SHP77 treated with DMSO at 0.1 percent for 48 hours (cell line): ENCODE measurements at places on chromosomes 12 and 14.

DNA sequence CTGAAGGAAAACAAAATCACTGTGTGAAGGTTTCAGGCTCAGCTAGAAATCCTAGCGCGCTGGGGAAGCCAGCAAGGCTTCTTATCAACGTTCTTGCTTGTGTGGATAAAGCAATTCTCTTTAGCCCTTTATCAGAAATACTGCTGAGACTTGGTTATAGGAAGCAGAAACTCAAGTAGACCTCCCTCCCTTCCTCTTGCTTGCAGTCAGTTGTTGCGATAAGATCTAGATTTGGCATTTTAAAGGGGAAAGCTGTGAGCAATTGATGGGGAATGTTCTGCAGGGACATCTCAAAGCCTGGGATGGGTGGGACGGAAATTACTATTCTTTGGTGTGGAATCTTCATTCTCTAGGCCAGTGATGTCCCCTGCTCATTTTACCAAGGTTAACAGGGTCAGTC, 76.4 kb upstream of the ANO4 start:
- DNase-seq, result no peak

GRCh38 chr14:99772371-99773283, 20.6 kb upstream of the EML1 start:
- DNase-seq, result no peak

DNA sequence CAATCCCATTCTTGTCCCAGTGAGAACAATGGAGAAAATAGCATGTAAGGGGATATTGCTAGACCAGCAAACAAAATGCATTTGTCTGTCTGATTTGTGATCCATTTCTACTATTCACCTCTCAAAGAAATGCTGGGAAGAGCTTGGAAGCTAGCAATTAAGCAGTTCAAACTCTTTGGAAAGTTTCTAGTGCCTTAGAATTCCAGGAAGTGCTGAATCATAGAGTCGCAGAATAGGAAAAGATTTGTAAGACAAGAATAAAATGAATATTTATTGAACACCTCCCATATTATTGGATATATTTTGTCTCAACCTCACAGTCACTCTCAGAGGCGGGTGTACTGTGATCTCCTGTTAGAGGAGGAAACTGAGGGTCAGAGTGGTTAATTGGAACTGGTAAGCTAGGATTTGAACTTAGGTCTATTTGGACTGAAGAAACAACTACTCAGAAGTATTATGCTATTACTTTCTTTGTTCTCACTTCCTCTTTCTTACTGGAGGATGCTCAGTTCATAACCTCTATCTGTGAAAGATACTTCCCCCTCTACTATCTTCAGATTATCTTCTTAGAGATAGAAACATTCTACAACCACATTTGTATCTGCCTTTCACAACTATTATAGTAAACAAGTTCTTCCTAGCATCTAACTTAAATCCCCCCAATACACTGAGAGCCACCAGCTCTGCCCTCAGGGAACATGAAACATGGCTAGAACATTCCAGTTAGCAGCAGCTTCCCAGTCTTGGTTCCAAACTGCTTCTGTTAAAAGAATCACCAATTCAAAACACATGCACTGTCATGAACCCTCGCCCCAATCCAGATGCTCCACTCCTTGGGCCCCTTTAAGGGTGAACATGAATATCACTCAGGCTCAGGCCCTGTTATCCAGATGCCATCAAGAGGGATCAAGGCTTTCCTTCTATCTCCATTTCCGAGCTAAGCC, 64.2 kb downstream of the DRAM1 start:
- DNase-seq, result no peak

DNA sequence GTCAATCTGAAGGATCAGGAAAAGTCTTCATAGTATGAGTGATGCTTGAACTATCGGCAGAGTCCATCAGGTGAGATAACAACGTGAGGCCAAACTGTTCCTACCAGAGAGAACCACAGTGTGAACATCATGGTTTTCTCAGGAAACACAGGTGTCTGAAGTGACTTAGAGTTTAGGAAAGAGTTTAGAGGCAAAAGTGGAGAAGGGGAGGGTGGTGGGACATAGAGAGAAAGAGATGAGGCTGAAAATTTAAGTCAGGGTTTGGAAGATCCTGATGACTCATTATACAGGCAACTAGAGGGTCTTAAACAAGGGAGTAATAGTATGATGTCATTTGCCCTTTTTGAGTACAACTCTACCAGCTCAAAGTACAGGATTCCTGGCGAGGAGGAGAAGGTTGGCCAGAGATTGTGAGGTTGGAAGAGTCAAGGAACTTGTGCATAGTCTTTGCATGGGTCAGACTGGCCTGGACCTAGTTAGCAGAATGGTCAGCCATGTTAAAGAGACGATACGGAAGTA, 16.0 kb downstream of the CPNE8 start:
- no peak for DNase-seq

- DNase-seq, result no peak
Measured at GRCh38 chr12:1811281-1811947, 9.0 kb upstream of the LRTM2 start.

GRCh38 chr12:24172773-24173066, 223.2 kb upstream of the SOX5 start:
- no peak for DNase-seq

GRCh38 chr12:8584004-8584403, 28.7 kb downstream of the AICDA start:
- no peak for DNase-seq

GRCh38 chr14:61099216-61099835, 118.3 kb downstream of the SLC38A6 start:
- DNase-seq, result no peak

- no peak for DNase-seq
Measured at GRCh38 chr14:94021001-94021400, 5.1 kb upstream of the OTUB2 start.

- no peak for DNase-seq
Measured at GRCh38 chr14:96710060-96710666, 87.0 kb upstream of the VRK1 start.

DNA sequence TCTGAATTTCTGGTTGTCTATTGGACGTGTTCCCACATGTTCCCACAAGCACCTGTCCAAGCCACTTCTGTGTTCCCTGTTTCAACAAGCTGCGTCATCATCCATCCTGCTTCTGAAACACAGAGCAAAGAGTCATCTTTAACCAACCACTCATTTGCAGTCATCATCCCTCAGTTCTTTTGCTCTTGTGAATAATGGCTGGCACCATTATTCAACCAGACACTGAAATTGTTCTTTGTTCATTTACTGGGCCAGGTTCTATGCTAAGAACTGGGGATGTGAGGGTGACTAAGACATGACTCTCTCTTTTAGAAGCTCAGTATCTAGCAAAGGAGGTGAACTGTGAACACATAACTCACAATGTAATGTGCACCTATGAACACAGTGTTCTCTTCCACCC, 40.7 kb upstream of the ANO4 start:
- peak; percentile 88 for DNase-seq

- DNase-seq, result no peak
Measured at GRCh38 chr14:54600717-54601109, 33.8 kb downstream of the SAMD4A start.

DNA sequence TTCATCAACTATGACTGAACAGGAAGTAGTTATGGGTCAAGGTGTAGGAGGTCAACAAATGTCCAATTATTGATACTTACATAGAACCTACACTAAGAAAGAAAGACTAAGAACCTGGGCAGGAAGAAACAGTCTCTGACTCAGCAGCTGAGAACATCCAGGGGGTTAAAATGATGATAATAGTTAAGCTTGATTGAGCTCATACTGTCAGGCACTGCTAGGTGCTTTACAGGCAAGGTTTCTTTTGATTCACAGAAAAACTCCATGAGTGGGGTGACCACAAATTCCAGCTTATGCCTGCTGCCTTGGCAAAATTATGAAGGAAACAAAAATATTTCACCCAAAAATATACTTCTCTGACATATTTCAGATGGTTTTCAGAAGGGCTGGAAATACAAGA, 75.0 kb downstream of the ACADS start:
- DNase-seq, result no peak

- DNase-seq, result no peak
Measured at GRCh38 chr12:92961949-92962348, 32.9 kb upstream of the EEA1 start.

- no peak for DNase-seq
Measured at GRCh38 chr12:5554711-5555110, 122.8 kb downstream of the NTF3 start.

DNA sequence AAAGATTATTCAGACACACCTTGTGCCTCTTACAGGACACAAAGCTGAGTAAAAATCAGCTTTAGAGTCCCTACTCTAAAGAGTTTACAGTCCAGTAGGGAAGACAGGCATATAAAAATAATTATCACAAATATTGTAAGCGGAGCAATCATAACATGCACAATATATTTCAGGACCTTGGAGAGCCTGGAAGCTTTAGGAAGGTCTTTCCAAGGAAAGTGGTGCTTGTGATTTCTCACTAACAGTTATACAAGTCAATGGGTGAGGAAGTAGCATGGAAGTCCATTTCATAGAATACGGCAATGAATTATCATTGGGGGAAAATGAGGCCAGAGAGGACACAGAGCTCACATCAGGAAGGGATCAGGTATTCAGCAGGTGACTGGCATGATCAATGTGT, 268.3 kb downstream of the C12orf50 start:
- no peak for DNase-seq

GRCh38 chr12:55720894-55721444, 776 bp downstream of the RDH5 start:
- no peak for DNase-seq

DNA sequence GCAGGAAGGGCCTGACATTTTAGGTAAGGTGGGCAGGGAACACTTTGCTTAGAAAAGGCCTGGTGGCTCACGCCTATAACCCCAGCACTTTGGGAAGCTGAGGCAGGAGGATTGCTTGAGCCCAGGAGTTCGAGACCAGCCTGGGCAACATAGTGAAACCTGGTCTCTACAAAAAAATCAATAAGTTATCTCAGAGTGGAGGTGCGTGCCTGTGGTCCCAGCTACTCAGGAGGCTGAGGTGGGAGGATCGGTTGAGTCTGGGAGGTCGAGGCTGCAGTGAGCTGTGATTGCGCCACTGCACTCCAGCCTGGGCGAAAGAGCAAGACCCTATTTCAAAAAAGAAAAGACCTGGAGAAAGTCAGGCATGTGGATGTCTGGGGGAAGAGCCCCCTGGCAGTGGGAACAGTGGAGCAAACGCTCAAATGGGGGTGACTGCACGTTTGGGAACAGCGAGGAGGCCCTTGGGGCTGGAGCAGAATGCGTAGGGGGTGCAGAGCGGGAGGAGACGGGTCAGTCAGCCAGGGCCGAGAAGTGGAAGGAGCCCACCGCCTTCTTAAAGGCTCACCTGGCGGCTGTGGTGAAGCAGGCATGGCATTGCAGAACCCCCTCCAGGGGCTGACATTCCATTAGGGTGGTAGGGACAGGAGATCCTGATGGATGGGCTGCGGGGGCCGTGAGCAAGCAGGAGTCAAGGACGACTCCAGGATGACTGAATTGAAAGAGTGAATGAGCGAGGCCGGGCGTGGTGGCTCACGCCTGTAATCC, 6.2 kb upstream of the KIF26A start:
- no peak for DNase-seq

DNA sequence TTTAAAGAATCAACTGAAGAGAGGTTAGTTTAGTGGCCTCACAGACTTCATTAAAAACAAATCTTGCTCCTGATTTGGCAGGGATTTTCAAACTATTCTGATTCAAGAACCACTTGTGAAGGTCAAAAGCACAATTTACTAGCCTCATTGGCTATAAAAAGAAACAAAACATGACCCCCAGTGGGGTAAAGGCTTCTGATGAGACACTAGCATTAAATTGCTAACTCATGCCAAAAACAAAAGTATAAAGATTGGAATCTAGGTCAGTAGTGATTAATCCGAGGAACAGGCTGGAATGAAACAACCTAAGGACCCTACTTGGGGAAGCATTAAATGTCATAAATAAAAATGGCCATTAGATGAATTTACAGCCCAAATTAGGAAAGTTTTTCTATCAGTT, 312.3 kb downstream of the PAWR start:
- DNase-seq, result no peak

DNA sequence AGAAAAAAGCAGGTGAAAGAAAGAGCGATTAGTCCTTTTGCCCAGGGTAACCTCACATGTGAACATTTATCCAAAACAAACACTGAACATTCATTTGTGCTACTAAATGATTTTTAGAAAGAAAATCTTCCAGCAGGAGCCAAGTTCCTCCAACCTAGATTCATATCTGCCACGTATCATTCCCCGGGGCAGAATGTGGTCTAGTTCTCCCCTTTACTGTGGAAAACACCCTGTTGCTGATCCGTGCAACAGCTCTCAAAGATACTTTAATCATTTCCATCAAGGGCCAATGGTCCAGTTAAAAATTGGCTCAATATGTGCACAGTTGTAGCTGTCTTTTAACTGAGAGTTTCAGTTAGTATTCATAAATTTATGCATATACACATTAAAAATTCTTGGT, 479.1 kb downstream of the ATP23 start:
- DNase-seq, result no peak

DNA sequence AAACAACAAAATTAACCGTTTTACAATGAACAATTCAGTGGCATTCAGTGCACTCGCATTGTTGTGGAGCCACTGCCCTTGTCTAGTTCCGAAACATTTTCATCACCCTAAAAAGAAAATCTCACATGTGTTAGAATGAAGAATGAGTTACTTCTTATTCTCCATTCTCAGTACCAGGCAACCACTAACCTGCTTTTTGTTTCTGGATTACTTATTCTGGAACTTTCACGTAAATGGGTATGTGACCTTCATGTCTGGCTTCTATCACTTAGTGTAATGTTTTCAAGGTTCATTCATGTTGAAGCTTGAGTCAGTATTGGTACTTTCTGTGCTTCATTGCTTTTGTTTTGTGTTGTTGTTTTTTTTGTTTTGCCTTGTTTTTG, 15.6 kb downstream of the RCOR1 start:
- no peak for DNase-seq

GRCh38 chr12:133130808-133131128, 341 bp downstream of the ZNF10 start:
- no peak for DNase-seq

DNA sequence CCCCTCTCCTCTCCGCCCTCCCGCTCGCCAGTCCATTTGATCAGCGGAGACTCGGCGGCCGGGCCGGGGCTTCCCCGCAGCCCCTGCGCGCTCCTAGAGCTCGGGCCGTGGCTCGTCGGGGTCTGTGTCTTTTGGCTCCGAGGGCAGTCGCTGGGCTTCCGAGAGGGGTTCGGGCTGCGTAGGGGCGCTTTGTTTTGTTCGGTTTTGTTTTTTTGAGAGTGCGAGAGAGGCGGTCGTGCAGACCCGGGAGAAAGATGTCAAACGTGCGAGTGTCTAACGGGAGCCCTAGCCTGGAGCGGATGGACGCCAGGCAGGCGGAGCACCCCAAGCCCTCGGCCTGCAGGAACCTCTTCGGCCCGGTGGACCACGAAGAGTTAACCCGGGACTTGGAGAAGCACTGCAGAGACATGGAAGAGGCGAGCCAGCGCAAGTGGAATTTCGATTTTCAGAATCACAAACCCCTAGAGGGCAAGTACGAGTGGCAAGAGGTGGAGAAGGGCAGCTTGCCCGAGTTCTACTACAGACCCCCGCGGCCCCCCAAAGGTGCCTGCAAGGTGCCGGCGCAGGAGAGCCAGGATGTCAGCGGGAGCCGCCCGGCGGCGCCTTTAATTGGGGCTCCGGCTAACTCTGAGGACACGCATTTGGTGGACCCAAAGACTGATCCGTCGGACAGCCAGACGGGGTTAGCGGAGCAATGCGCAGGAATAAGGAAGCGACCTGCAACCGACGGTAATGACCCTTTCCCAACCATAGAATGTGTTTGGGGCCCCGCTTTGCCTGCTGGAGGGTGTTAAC, 615 bp downstream of the CDKN1B start:
- DNase-seq, result no peak

- DNase-seq, result peak; percentile 79
Measured at GRCh38 chr12:126156806-126157574, 1091.8 kb downstream of the AACS start.

GRCh38 chr12:24062642-24063245, 113.3 kb upstream of the SOX5 start:
- no peak for DNase-seq

- no peak for DNase-seq
Measured at GRCh38 chr14:94888121-94888520, 118.2 kb upstream of the GSC start.
